ENCODE measurements at places on chromosomes 7 and 10.

DNA sequence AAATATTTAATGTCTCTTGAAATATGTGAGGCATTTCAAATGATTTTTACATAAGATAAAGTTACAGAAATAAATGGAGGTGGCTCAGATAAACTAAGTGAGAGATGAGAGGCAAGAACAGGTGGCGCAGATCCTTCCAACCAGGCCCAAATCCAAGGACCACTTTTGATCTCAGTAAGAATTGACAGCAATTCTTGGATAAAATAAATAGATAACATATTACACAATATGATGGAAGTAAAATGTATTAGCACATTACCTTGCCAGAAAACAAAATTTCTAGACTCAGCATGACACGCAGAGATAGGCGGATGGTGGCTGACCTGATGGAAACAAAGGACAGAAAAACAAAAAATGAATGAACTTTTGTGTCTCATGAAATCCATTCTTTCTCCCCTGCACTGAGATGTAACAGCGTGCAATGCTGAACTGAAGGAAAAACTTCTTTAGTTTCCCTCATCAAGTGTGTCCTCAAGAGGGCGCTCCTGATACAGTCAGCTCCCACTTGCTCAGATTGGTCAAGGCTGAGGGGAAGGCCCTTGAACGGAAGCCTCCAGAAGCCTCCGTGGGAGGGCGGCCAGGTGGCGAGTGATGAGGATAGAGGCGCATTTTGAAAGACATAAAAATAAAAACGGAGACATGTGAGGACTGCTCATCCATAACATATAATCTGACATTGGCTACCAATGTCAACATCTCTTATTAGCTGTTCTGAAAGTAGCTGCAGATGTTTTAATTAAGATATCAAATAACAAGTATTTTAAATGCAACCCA lies 62.8 kb upstream of the GSDME start:
- DNase-seq, result peak; percentile 84

- peak; percentile 48 for DNase-seq
Observed at GRCh38 chr10:13347043-13347499, 1.0 kb downstream of the SEPHS1 start.

GRCh38 chr7:44852590-44852989 lies 4.7 kb upstream of the H2AZ2 start:
- no peak for DNase-seq

DNA sequence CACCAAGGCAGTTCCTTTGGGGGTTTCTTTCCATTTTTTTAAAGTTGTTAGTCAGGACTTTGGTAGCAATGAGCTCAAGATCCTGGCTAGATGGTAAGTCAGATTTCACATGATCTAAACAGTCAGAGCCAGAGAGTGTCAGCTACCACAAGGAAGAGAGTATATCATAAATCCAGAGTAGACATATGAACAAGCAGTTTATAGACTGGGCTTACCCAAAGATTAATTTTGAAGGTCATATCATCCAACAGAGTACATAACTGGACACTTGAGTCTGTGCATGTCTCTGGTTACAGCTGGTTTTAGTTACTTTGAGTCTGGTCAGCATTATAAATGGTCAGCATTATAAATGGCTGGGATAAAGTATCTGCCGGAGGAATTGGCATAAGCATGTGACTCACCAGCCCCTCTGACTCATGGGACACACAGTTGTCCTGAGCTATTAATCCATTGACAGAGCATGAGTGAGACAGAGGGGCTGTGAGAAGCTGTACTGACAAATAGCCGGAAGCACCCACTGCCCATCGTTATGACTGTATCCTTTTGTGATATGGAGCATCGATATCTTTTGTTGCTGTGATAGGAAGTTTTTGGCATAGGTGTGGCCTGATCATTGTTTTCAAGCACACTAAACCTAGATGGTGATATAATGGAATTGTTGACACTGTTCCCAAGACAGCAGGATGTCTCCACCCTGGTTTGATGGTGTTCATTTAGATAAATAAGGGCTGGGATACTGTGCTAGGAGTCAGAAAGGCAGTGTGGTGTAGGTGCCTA lies 19.3 kb downstream of the PPP1R3C start:
- DNase-seq, result no peak

GRCh38 chr7:98551611-98552273 lies 65.3 kb upstream of the NPTX2 start:
- DNase-seq, result no peak

DNA sequence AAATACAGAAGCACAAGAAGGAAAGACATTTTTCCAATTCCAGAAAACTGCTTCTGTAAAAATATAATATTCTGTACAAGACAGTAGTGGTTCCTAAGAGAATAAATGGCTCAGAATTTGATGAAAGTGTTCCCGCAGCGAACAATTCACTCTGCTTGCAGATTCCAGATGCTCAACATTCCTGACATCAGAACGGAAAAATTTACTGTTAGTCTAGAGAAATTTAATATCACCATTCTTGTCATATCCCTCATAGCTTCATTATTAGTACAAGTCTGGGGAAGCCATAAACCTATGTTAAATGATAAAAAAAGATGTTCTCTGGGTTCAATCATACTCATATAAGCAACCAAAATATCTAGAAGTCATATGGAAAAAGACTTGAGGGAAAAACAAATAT lies 83.6 kb downstream of the MPP7 start:
- DNase-seq, result no peak

DNA sequence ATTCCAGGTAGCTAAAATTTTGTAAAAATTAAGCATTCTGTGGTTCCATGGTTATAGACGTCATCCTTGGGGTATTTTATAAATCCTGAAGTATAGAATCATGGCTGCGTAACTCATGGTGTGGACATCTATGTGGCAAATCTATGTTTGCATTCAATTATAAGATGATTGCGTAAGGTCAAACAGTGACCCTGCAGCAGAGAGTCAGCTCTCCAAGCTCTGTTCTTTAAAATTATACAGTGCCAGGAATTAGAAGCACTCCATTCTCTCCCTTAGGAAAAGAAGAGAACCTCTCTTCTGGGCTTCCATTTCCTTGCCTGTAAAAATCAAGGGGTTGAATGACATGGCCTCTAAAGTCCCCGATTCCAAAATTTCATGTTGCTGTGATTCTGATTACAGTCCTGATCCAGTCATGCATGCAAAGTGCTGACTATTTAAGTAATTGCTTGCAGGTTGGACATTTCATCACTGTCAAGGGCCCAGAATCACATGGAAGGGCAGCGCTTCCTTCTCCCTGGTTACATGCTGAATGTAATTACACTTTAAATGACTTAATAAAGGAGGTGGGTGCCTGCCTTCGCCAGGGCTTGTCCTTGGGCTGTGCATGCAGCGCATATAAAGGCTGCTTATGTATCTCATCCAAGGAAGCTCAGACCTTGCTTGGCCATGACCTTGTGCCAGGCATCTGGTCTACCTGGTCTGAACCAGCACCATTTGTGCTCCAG lies 550.7 kb downstream of the TYW1 start:
- DNase-seq, result no peak

- no peak for DNase-seq
Observed at GRCh38 chr7:44569959-44570358, 3.7 kb downstream of the DDX56 start.

GRCh38 chr7:98287486-98287959 lies 6.0 kb downstream of the BRI3 start:
- DNase-seq, result no peak

DNA sequence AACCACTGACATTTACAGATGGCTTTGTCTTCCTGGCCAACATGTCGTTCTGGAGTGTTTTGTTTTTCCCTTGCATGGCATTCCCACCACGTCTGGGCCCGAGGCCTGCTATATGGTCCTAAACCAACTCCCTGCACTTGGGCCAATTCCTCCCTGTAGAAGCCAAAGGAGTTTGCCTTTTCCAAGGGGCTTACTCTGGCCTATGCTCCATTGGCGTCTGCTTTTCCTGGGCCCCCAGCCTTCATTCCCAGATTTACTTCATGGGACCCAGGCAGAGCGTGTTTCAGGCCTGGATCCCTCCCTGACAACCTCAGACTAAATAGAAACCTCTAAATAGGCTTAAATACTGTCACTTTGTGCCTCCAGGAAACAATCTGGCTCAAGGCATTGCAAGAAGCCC lies 60.7 kb downstream of the MINDY4 start:
- DNase-seq, result no peak

DNA sequence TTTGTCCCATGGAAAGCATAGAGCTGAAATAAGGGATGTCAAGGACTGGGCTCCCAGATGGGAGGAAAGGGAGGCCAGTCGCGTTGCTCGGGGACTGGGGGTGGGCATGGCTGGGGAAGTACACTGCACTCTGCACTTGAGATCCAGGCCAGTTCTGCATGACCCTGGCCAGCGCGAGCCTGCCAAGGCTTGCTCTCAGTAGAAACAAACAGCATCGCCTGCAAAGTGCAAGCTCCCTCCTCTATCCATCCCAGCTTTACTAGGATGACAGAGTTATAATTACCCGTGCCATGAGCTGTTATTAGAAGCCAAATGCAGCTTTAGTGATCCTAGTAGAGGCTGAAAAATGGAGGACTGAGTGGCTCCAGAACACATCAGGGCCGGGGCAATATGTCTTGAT lies 43.9 kb upstream of the PDCD4 start:
- no peak for DNase-seq

GRCh38 chr10:351770-352334 lies 216.6 kb downstream of the ZMYND11 start:
- no peak for DNase-seq

DNA sequence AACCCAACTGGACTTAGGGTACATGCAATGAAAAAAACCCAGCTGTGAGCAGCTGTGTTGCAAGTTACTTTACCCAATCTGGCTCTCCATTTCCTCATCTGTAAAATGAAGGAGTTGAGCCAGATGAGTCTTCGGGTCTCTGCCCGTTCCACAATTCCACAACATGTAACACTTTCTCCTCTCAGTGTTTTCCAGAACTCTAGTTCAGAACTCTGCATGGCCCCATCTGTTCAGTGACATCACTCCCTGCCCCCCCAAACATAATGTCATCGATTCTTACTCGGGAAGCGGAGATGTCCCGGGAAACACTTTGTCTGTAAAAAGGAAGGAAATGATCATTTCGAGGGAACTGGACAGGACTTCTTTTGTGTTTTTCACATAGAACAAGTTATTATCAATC lies 2.5 kb downstream of the SH3PXD2A start:
- peak; percentile 50 for DNase-seq

DNA sequence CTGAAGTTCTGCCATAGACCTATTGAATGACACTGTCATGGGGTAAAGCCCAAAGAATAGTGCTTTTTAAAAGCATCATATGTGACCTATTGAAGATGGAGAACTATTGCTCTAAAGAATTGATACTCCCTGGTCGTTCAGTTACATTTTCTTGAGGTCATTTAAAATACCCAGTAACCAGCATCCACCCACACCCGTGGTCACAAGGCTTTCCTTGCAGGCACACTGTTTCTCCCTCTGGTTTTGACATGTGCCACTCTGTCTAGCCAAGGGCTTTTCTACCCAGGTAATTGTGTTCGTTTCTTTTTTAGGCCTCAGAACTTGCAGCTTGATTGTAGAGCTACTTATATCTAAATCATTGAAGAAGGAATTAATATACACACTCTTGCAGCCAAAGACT lies 68.3 kb upstream of the LYZL2 start:
- no peak for DNase-seq

DNA sequence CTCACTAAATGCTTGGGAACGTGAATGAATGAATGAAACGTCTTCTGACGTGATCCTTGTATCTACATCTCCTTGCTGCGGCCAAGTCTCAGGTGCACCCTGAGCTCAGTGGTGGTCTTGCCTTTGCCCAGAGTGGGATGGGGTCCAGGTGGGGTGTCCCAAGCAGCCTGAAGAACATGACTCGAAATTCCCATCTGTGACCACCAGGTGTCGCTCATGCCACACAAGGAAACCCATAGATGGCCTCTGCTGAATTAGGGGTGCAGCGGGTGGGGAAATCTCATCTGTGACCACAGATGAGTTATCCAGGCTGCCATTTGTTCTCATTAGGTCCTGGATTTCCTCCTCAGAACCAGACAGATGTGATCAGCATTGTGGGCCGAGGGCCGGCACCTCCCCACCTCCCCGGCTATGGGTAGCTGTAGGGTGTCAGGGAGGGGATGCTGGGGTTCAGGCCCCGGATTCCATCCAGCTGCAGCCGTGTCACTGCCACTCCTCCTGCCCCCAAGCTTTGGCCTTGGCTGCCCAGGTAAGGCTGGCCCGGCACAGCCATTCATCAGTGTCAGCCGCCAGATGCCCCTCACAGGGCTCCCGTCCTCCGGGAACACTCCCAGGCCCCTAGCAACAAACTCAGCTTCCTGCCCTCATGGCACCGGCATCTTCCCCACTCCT lies 21.0 kb upstream of the GNA12 start:
- peak; percentile 62 for DNase-seq

GRCh38 chr7:28469562-28469961 lies 57.2 kb downstream of the CREB5 start:
- DNase-seq, result no peak

DNA sequence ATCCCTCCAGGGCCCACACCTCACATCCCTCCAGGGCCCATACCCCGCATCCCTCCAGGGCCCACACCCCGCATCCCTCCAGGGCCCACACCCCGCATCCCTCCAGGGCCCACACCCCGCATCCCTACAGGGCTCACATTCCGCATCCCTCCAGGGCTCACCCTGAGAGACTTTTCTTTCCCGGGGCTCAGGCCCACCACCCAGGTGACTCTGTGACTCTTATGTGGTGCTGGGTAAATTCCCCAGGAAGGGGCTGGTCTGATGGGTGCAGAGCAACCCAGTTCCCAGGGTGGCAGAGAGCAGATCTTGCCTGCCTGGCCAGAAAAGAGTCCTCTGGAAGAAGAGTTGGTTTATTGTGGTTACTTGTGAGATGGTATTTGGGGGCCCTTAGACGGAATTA lies 290.7 kb downstream of the TCERG1L start:
- DNase-seq, result no peak

- no peak for DNase-seq
Observed at GRCh38 chr7:111333010-111333409, 229.3 kb downstream of the IMMP2L start.

- DNase-seq, result no peak
Observed at GRCh38 chr10:62354916-62355315, 19.3 kb upstream of the ZNF365 start.

DNA sequence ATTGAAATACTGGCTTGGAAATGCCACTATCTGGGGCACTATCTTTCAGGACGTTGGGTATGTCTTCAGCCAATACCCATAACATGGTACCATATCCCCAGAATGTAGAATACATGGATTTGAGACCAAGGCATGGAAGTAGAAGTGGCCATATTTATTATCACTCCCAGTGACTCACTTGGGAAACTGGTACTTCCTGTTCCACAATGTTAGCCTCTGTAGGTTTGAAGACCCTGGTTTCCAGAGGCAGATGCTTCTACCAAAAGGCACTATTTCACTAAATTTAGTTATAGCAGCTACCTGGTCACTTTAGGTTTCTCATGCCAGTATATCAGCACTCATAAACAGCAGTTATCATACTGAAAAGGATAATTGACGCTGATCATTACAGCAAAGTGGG lies 184.2 kb downstream of the CCDC71L start:
- DNase-seq, result no peak

- DNase-seq, result no peak
Observed at GRCh38 chr7:129298268-129298893, 73.6 kb downstream of the AHCYL2 start.

DNA sequence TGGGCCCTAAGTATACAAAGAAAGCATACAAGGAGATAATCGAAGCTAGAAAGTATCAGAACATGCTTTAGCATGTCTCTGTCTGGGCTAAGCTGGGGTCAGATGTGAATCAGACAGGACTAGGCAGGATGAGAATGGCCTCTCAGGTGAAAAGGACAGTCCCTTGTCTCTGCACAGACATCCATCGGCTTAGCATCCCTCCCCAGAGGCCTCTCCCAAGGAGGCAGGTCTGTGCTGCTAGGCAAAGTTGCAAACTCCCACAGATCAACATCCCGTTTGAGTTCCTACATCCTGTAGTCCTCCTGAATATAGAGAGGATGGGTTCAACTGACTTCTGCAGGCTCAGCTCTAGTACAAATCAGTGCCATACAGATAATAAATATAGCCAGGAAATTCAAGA lies 24.5 kb downstream of the CHST15 start:
- no peak for DNase-seq

All from heart left ventricle (tissue), 16 donors.